Epithelial cell of proximal tubule (primary cell): ENCODE measurements at places on chromosomes 2 and 18.

DNA sequence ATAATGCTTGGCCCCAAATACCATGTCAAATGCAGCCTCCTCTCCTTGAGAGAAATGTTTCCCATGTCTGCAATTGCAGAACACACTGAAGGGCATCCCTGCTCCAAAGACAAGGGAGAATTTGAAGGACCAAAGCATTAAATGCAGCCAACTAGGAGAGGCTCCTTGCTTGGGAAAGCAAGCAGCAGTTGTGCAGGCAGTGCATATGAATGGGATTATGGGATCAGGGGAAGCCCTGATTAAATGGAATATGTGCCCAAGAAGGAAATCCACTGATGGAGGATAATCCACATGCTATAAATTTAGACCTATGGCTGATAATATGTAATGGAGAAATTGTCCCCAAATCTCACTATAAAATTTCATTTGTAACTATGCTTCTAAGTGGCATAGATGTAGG lies 116.1 kb downstream of the NCKAP5 start:
- no peak for DNase-seq

DNA sequence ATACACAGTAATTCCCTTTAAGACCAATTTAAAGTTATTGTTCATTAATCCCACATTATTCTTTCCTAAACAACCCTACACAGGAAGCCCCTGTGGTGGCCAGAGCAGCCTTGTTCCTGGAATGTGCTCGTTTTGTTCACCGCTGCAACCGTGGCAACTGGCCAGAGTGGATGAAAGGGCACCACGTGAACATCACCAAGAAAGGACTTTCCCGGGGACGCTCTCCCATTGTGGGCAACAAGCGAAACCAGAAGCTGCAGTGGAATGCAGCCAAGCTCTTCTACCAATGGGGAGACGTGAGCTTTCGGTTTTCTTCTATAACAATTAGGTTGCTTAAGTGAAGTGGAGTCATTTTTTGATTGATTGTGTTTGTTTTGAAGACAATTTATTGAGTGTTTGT lies 101.0 kb downstream of the UNC80 start:
- DNase-seq = peak; percentile 9

DNA sequence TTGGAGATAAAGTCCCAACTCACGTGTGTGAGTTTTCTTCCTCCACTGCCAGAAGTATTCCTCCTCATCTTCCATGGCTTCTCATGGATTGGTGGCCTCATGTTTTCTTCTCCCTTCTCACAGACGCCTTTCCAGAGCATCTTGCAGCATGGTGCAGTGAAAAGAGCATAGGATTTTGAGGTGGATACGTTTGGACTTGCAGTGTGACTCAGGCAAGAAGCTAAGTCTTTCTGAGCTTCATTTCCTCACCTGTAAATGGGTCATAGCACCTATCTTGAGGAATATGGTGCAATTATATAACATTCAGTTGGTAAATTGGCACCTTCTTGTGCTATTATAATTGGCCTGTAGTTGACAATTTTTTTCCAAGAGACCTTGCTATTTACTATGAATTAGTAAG lies 247.6 kb downstream of the RDH14 start:
- DNase-seq = no peak

DNA sequence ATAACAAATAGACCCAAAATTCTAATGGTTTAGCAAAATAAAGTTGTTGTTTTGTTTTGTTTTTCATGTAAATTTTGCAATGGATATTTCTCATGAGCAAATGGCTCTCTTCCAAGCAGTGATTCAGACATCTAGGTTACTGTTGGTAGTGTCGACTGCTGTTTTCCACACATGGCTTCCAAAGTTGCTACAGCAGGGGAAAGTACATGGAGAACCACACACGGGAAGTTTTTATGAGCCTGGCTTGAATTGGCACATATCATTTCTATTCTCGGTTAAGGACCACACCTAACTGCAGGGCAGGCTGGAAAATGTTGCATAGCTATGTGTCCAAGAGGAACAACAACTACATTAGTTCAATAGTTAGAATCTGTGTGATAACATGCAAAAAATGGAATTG lies 262.1 kb downstream of the GALNT13 start:
- DNase-seq = no peak

- no peak for DNase-seq
These were observed 48.1 kb downstream of the ATOH8 start for GRCh38 chr2:85801871-85802270.

GRCh38 chr2:45904267-45904945 lies 252.9 kb downstream of the PRKCE start:
- no peak for DNase-seq

DNA sequence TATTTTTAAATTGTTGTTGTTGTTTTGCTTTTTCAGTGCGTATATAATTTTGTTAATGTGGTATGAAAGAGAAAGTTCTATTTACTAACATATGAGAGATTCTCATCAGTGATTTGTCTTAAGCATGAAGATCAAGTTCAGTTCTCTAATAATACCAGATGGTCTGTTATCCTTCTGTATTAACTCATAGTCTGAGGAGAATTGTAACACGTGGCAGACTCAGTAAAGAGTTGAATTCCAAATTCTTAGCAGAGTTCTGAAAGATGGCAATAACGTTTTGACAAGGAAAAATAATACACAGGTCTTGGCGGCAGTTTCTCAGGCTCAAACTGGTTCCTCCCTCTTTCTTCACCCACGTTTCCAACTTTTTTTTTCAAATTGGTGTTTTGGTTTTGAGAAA lies 17.2 kb upstream of the COL3A1 start:
- DNase-seq = no peak

DNA sequence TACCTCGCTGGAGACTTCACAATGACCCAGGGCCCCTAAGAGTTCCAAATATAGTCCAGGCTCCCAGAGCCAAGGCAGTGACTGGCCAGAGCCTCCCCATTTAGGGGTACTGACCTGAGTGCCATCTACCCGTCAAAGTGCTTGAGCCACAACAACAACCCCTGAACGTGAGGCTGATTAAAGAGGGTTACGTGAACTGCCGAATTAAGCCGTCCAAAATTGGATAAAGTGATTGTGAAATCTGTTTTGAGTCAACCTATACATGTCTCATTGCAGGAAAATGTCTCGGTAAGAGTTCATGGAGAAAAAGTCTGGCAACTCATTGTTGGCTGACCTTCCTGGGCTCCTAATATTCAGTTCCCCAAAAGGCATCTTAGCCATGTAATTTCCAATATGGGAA lies 116.3 kb downstream of the TTC32 start:
- no peak for DNase-seq

DNA sequence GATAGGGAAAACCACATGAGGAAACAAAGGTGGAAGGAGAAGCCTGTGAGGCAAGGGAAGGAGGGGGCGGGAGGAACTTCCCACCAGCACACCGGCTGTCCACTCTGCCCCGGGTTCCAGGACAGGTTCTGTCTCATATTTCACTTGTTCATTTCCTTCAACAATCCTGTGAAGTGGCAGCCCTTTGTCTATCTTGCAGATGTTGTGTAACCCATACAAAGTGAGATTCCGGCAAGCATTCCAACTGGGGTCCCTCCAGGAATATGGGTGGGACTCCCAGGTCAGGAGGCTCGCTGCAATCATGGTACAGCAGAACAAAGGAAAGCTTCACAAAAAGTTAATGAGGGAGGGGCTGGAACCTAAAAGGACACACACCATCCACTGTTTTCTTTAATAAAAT lies 271.3 kb upstream of the PXDN start:
- DNase-seq = no peak

- no peak for DNase-seq
These were observed 17.5 kb downstream of the SLC4A3 start for GRCh38 chr2:219644801-219645480.

DNA sequence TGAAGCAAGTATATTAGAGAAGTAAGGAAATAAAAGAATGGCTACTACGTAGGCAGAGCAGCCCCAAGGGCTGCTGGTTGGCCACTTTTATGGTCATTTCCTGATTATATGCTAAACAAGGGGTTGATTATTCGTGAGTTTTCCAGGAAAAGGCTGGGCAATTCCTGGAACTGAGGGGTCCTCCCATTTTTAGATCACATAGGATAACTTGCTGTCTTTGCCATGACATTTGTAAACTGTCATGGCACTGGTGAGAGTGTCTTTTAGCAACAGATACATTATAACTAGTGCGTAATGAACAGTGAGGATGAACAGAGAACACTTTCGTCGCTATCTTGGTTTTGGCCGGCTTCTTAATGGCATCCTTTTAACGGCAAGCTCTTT lies 2.6 kb upstream of the UBE2F start:
- no peak for DNase-seq

DNA sequence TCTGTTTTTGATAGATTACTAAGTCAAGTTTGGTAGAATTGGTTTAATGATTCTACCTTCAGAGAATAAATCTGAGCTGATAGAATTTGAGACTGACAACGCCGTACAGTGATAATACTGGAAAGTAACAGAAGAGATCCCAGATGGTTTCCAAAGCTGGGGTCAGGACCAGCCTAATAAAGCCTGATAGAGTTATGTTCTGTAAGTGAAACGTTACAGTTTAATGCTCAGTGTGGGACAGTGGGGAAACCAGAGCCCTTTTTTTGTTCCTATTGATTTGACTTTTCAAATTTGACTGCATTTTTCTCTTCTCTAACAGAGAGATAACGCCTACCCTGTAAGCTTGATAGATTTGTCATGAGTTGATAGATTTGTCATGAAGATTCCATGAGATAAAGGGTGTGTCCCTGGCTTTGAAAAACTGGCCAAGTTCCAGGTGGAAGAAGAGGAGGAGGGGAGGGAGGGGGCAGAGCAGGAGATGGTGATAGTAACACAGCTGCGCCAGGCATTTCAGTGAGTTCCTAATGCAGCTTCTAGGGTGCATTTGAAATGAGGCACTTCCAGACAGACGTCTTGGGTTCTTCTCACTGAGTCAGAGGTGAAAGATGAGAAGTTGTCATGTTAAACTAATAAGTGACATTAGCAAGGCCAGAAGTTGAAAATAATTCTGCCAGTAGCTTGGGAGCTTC lies 65.1 kb downstream of the CERS6 start:
- DNase-seq = no peak

DNA sequence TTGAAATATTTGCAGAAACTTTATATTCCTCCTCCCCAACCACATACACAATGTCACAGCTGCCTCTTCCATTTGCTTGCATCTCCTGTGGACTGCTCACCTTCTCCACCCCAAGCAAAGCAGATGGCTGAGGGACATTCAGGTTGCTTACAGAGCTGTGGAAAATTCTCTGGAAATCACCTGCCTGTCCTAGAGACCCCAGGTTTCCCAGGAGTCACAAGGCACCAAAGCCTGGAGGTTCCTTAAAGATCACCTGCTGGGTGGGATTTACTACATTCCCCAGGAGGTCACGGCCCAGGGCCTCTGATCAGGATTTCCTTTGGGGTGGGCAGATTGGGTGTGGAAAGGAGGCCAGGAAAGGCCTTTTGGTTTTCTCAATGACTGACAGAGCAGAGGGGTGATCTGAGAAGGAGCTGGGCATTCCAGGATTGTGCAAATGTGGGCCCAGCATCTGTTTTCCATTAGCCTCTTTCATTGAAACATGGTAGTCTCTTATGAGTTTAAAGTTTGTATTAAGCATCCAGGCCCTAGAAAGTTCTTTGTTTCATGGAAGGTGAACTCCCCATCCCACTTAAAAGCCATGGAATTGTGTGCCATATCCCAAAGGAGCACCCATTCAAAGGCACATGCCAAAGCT lies 410.7 kb upstream of the TNP1 start:
- DNase-seq = no peak

DNA sequence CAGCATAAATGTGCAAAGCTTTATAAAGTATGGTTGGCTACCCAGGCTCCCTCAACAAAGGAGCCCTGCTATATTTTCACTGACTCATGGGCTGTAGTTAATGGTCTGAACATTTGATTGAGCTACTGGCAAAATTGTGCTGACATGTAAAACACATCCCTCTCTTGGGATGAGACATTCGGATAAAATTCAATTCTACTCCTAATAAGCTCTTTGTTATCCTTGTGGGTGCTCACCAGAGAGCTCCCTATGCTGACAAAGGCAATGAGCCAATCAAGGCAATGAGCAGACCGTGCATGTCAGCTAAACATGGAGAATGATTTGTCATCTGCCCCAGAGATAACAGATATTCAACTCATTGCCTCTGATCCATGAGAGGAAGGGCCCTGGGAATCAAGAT lies 27.7 kb downstream of the SERPINB8 start:
- no peak for DNase-seq

- DNase-seq = no peak
These were observed 102.6 kb downstream of the ANKRD44 start for GRCh38 chr2:197208024-197208423.

DNA sequence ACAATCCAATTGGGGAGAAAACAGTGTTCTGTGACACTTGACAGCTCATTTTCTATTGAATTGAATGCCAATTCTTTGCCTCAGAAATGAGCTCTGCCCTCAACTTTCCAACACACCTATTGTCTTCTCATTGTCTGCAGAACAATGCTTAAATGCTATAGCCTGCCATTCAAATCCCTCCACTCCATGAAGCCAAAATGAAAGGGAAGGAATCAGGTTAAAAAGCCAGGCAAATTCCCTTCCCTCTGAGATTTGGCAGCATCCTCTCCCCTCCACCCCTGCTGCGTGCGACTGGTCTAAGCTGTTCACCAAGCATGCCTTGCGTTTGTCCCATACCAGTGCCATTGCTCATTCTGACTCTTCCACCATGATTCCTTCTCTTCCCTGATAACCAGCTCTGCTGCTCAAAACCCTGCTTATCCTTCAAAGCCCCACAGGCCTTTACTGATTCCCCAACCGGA lies 32.4 kb upstream of the TMEM131 start:
- DNase-seq = no peak

DNA sequence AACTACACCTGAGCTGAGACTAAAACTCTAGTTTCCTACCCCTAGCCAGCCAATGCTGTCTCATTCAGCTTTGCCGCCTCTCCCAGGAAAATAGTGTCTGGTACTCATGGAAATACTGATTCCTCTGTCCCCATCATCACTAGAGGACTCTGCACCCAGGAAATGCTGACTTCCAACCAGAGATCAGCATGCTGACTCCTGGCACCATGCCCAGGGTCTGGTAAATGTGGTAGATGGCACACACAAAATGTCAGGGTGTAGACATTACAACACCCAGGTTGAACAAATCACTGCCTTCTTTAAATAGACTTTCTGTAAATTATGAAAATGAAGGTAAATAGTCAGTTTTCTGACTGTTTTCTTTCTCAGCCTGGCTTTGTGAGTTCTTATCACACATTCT lies 307.3 kb upstream of the CHAC2 start:
- DNase-seq = peak; percentile 3

DNA sequence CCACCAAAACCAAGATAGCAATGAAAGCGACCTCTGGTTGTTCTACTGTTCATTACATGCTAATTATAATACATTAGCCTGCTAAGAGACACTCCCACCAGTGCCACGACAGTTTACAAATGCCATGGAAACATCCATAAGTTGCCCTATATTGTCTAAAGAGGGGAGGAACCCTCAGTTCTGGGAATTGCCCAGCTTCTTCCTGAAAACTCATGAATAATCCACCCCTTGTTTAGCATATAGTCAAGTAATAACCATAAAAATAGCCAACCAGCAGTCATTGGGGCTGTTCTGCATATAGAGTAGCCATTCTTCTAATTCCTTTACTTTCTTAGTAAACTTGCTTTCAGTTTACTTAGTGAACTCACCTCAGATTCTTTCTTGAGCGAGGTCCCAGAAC lies 189.8 kb upstream of the SOX11 start:
- DNase-seq = no peak
